Activated T-cell treated with anti-CD3 and anti-CD28 coated beads for 24 hours (primary cell): ENCODE measurements at places on chromosomes 4 and X.
A peak's percentile ranks its signal among the peaks of the same experiment; 100 is the strongest.

DNA sequence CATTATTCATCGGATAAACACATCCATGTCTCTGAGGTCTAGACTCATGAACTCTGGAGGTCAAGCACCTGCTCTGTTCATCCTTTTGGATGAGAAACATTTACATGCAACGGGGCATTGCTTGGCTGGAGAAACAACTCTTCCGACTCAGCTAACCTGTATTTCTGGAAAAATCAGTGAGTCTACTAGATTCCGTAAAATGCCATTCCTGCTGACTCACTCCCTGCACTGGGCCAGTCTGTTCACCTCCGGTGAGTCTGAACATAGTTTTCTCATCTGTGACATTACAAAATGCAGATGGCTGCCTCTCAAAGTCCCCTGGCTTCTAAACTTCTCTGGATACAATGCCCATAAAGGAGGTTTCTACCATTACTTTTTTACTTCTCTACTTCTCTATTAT, 185.7 kb upstream of the HS3ST1 start:
- DNase-seq = no peak

GRCh38 chr4:83644677-83645659, 109.1 kb downstream of the GPAT3 start:
- DNase-seq = peak; percentile 30

DNA sequence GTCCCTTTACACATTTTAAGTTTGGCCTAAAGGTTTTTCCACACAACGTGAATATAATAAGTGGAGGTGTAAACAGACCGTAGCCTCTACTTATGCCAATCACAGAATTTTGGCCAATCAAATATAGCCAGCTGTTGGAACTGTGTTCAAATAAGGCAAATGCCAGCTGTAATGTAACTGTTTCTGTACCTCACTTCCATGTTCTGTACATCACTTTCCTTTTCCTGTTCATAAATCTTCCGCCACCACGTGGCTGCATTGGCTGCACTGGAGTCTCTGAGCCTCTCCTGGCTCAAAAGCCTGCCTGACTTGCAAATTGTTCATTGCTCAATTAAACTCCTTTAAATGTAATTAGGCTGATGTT, 105.1 kb upstream of the SMIM31 start:
- DNase-seq = no peak

DNA sequence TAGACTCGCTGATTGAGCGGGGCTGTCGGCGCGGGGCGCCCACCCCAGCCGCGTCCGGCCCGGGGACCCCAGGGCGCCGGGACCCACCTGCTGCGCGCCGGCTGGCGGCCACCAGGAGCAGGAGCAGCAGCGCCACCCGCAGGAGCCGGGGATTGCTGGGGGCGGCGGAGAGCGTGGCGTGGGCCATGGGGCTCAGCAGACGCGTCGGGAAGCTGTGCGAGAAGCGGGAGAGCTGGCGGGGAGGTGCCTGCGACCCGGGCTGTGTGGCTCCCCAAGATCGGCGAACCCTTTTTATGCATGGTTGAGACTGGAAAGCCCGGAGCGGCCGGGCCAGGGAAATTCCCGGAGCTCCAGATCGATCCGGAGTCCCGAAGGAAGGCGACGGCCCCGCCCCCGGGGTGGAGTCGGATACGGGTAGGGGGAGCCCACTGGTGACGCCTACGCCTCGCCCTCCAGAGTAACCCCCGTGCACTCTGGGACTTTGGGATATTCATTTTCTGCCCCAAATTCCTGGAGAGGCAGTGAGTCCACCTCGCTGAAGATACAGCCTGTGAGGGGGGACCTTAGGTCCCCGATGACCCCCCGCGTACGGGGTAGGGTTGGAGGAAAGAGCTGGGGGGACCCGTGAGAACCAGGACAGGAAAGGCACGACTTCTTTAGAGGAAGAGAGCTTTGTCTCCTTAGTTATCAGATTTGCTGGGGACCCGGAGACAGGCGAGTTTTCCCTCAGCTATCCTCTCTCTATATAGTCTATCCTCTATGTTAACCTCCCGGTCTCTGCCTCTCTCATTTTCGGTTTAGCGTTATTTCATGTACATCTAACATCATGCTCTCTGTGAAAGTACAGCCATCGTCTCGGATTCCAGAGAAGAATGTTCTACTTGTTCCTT, at the start of gene CXCL3:
Gene CXCL3, minus strand, starts transcription at position 265 of the 890 bp plus-strand sequence. Its CDS starts 78 bp downstream, at position 187.
- no peak for DNase-seq

GRCh38 chr4:56289934-56290333, 97.4 kb downstream of the AASDH start:
- DNase-seq = no peak

- DNase-seq = no peak
Measured at GRCh38 chr4:120314969-120315368, 248.3 kb upstream of the MAD2L1 start.

GRCh38 chr4:140091305-140091704, 62.7 kb downstream of the MAML3 start:
- no peak for DNase-seq

GRCh38 chrX:9707306-9708033, 58.2 kb downstream of the GPR143 start:
- DNase-seq = no peak

DNA sequence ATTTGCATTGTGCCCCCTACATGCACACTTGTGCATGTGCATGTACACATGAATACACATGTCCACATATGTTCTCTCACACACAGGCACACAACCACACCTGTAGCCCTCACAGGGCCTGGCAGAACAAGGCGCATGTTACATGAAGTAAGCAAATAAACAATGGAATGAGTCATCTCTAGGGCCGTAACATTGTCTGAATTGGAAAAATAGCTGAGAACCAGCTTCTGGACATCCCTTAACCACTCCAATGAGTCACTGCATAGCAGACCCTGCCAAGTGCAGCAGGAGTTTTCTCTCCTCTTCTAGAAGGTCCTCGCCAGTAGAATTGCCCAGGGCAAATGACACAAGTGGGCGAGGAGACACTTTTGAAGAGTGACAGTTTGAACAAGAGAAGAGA, 66.1 kb downstream of the MAGEA10 start:
- no peak for DNase-seq

- no peak for DNase-seq
Measured at GRCh38 chr4:150106886-150107285, 28.6 kb downstream of the DCLK2 start.

DNA sequence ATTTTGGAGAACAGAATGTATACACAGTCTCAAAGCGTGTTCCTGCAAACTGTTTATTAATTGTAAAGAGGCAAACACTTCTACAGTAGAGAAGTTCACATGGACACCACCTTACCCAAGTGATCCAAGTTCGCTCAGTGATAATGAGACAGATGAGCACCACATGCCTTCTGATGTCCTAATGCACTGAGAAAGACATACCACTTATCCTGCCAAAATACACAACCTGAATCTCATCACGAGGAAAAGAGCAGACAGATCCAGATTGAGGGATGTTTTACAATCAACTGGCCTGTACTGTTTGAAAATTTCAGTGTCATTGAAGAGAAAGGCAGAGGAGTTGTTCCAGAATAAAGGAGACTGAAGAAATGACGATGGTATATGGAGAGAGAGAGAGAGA, 12.4 kb downstream of the PPEF1 start:
- DNase-seq = no peak

DNA sequence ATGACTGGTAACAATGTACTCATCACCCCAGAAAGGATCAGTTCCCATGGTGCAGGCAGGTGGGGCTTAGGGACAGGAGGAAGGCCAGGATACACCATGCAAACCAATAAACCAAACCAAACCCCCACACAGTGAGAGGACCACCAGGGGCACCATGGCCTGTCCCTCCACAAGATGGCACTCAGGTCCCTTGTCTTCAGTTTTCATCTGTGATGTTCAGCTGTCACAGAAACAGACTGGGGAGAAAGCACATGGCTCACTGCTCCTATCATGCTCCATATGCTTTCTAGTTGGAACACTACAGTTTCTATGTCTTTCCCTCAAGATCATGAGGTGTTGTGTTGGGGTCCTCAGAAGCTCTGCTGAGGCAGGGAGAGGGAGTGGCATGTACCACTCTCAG, 10.1 kb downstream of the HS3ST1 start:
- no peak for DNase-seq

GRCh38 chr4:110504084-110504435, 28.1 kb downstream of the ENPEP start:
- no peak for DNase-seq

- DNase-seq = no peak
Measured at GRCh38 chr4:147644471-147644870, 27.3 kb downstream of the TMEM184C start.

GRCh38 chrX:37905436-37906147, 58.2 kb upstream of the DYNLT3 start:
- no peak for DNase-seq
